ENCODE measurements at places on chromosomes 1 and 21.

- DNase-seq, result no peak
Measured at GRCh38 chr1:217138799-217139466, 415.7 kb upstream of the ESRRG start.

GRCh38 chr1:25643929-25644328, 27.3 kb downstream of the MAN1C1 start:
- DNase-seq, result no peak

DNA sequence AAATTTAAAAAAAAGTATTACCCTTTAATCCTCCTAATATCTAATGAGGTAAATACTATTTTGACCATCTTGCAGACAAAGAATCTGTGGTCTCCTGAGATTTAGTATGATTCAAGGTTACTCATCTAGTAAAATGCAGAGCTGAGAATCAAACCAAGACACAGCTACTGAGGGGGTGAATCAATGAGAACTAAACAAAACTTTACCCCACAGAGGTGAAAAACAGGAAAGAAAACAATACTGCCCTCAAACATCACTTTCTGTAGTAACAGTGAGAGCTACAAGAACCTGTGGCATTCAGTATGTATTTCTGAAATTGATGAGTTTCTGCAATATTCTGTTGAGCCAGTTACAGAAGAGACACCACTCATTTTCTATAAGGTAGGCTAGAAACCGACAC, 85.1 kb downstream of the JAK1 start:
- no peak for DNase-seq

- no peak for DNase-seq
Measured at GRCh38 chr21:43835861-43836260, 29.2 kb upstream of the AGPAT3 start.

DNA sequence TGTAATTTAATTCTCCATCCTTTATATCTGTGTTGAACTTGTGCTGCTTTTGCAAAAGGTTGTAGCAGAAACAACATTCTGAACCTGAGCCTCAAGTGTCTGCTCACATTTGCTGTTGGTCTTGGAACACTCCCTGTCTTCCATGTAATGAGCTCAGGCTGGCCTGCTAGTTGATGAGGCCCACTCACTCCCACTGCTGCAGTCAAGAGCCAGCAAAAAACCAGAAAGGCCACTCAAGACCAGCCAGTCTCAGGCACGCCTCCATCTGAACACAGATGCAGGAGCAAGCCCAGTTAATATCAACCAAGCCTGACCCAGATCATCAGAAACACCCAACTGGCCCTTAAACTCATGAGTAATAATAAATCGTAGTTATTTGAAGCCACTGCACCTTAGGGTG, 342.2 kb upstream of the NFIA start:
- DNase-seq, result no peak

- no peak for DNase-seq
Measured at GRCh38 chr1:112636597-112637253, 17.1 kb downstream of the CAPZA1 start.

GRCh38 chr1:105485207-105485606, 1571.3 kb upstream of the PRMT6 start:
- no peak for DNase-seq

GRCh38 chr1:97986041-97987005, 65.5 kb upstream of the DPYD start:
- DNase-seq, result no peak

- no peak for DNase-seq
Measured at GRCh38 chr1:178819123-178819522, 51.8 kb downstream of the ANGPTL1 start.

DNA sequence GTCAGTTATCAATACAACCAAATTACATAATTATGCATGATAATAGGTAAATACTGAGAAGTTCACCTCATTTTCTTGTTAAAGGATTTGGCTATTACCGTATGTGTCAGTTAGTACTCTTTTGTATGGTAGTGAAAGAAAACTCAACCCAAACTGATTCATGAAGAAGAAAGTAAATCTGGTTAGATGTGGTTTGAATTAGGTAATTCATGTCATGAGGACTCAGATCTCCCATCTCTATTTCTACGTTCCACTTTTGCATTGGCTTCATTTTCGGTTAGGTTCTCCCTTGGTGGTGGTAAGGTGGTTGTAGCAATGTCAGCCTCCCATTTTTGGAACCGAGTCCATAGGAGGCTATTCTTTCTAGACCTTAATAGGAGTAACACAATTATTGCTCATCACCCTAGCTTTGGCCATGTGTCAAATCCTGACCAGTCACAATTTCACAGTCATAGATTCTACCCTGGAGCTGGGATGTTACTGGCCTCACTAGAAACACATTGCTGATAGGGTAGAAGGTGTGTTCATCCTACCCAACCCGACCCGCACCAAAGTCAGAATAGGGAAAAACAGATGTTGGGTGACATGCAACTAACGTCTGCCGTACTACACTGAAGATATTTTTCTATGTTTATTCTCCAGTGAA, 97.6 kb downstream of the OSBPL9 start:
- DNase-seq, result no peak

GRCh38 chr1:171221665-171222591, 26.4 kb upstream of the FMO1 start:
- no peak for DNase-seq

DNA sequence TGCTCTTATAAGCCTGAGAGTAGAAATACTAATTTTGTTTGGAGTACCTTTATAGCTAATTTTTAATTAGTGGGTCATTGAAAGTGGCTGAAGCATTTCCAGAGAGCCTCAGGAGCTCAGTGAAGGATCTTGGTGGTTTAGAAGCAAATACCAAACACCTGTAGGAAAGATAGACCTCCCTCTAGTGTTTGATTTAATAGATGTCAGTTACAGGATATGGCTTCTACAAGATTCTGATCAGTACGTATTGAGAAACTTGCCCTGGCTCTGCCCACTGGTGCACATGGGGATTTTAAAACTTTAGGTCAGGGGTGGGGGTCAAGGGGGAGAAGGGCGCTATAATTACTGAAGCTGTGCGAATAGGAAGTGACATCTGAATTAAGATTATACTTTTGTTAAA, 122.2 kb downstream of the POU2F1 start:
- no peak for DNase-seq

DNA sequence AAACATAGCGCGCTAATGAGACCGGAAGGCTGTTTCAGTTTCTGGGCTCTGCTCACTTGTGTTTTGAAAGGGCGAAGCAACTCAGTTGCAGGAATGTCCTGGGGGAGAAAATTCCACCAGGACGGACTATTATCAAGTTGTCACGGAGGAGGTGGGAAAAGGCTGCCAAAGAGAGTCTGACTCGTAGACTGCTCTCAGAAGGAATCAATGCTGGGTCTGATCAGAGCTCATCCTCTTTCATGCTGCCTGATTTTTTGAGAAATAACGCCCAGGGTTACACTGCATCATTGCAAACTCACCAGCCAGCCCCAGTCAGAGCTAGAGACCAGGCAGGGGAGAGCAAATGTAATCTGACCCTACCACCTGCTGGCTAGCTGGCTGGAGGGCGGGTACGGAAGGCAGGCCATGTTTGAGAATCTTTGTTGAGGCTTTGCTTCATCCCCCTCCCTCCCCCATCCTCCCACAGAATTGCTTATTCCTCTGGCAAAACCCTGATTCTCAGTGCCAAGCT, 36.4 kb upstream of the BCL9 start:
- DNase-seq, result no peak

GRCh38 chr1:23619299-23620188, 60.2 kb upstream of the ID3 start:
- peak; percentile 80 for DNase-seq

- DNase-seq, result no peak
Measured at GRCh38 chr1:197099444-197099843, 32.4 kb upstream of the F13B start.

DNA sequence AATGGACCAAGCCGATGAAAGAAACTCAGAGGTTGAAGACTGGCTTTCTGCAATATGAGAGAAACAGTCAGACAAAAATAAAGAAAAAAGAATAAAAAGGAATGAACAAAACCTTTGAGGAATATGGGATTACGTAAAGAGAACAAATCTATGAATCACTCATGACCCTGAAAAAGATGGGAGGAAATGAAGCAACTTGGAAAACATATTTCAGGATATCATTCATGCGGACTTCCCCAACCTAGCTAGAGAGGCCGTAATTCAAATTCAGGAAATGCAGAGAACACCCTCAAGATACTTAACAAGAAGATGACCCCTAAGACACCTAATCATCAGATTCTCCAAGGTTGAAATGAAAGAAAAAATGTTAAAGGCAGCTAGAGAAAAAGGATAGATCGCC, 705.3 kb upstream of the CHRM3 start:
- no peak for DNase-seq

Data from activated CD8-positive, alpha-beta T cell treated with anti-CD3 and anti-CD28 coated beads, Interleukin-2, amount 10 ng/mL, durations not matched to agents 7 days and 5 days (primary cell).